ENCODE measurements at places on chromosomes 6 and 20.

GRCh38 chr6:15249371-15250019 lies 3.6 kb downstream of the JARID2 start:
- DNase-seq = no peak

DNA sequence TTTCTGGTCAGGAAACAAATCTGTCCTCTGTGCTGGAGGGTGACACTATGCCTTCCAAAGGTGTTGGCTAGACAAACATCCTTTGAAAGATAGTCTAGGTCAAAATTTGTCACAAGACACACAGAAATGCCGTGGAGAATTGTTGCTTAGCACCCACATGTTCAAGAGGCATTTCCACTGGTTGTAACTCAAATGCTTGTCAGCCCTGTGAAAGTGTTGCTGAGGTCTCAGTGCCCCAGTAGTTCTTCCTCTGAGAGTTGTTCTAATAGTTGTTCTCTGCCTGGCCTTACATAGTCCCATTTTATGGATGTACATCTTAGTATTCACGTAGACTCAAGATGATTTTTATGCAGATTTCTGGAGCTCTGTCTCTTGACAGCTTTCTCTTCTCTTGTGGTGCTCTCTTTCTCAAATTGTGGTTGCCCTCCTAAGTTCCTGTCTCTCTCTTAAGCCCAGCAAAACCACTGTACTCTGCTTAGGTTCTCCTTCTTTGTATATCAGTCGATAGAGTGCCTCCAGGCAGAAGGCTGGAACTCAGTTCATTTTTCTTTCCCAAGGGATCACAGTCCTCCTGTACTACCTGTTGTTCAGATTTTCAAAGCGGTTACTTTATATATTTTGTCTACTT lies 39.5 kb upstream of the REV3L start:
- no peak for DNase-seq

GRCh38 chr6:27128311-27129094 lies 119.0 kb upstream of the PRSS16 start:
- no peak for DNase-seq

DNA sequence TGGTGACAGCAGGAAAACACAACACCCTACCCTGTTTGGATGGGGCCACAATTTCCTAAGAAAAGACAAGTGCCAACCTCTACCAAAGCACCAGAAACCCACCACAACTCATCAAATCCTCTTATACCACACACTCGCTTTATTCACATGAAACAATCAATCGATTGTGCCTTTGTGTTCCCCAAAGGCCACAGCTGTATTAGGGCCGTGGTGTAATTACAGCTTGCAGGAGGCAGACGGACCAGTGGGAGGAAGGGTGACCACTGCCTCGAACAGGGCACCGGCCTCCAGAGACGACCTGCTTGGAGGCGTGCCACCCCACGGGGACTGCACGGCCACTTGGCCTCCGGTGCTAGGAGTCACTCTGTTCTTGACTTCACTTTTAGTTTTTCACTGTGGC lies 264.1 kb downstream of the FOXC1 start:
- DNase-seq = no peak

DNA sequence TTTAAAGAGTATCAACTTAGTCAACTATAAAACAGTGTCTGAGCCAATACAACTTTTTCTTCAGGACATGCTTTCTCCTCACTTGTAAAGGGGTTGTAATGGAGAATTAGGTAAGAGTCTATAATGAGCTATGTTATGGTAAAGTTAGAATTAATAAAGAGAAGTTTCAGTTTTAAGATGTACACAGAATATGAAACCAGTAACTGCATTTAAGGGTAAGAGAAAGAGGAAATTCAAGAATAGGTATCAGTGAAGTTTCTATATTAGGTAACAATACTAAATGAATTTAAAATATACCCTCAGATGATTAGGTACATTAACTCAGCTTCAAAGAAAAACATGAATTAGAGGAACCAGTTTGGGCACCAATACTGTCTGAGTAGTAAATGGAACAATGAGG lies 1444.3 kb upstream of the ADGRB3 start:
- no peak for DNase-seq
